ENCODE measurements at places on chromosomes 16 and 17.

GRCh38 chr17:62739645-62740388 is 68.3 kb downstream of the MARCHF10 start:
- DNase-seq, result no peak

DNA sequence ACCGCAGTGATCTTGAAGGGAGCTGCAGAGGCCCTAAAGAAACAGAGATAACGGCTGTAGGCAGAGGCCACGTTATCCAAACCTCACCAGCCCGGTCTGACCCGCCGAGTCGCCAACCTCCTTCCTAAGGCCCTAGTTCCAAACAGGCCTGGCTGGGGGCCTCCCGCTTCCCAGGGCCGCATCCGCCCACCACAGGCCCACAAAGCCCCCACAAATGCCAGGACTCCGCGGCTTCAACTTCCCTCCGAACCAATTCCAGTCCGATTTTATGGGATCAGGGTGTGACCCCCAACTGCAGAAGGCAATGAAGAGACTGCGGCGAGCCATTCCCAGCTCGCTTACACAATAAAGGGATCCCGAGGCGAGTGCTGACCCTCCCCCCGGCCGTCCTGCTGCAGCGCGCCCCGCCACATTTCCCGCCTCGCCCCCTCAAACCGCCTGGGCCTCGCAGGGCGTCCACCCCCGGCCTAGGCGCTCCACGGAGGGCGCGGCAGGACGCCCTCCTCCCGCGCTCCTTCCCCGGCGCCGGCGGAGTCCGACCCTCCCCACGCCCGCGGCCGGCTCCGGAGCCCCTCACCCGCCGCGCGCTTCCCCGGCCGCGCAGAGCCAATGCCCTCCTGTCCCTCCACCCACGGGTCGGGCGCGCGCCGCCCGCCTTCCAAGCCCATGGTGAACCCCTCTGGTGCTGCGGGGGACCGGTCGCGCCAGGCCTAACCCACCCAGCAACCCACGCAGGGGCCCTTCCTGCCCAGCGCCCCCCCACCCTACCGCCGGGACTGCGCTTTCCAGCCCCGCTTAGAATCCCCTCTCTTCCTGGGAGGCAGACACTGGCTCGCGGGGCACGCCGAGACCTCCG is 926 bp downstream of the MYH10 start:
- no peak for DNase-seq

- no peak for DNase-seq
Observed at GRCh38 chr17:17849845-17850373, 13.1 kb upstream of the SREBF1 start.

- peak; percentile 88 for DNase-seq
Observed at GRCh38 chr17:81365601-81366585, 29.4 kb upstream of the BAHCC1 start.

DNA sequence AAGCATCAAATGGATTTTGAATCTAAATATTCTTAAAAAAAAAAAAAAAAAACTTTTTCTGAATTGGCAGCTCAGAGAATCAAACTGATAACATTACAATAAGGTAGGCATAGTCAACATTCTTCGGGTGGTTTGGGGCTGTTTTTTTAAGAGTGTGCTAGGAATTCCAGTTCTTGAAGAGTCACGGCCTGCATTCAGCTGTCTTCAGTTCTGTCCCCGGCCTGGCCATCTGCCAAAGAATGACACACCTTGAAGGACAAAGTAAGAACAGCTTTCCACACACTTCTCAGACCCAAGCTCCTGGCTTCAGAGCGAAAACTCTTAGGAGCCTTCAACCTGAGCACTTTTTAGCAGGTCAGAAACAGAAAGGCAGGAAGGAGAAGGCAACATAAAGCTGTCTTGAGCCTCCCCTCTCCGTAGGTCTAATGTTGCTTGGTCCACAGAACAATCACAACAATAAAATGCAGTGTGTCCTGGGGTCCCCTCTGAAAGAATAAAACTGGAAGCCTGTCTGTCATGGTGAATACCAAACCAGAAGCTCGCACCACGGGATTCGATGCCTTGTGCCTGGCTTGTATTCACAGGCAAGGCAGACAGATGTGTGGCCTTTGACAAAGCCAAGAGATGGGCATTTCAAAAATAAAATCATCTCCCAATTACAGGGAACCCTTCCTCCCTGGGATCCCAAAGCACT is 524.4 kb upstream of the ZFHX3 start:
- no peak for DNase-seq

GRCh38 chr17:78890498-78890897 is 12.5 kb downstream of the CEP295NL start:
- DNase-seq, result no peak

DNA sequence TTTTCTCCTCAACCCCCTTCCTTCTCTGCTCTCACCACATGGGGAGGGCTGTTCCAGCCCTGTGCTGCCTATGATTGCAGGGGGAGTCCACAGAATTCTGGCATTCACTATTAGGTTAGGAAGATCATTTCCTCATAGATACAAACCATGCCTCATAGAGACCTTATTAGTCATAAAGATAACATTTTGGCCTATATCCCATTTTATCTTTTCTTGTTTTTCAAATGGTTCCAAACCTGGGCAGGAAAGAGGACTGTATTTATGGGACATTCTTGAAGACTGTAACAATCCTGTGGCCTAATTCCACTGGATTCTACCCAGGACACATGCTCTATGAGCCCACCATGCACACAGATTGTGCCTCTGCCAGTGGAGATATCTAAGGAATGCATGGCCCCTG is 51.7 kb downstream of the ASIC2 start:
- no peak for DNase-seq

DNA sequence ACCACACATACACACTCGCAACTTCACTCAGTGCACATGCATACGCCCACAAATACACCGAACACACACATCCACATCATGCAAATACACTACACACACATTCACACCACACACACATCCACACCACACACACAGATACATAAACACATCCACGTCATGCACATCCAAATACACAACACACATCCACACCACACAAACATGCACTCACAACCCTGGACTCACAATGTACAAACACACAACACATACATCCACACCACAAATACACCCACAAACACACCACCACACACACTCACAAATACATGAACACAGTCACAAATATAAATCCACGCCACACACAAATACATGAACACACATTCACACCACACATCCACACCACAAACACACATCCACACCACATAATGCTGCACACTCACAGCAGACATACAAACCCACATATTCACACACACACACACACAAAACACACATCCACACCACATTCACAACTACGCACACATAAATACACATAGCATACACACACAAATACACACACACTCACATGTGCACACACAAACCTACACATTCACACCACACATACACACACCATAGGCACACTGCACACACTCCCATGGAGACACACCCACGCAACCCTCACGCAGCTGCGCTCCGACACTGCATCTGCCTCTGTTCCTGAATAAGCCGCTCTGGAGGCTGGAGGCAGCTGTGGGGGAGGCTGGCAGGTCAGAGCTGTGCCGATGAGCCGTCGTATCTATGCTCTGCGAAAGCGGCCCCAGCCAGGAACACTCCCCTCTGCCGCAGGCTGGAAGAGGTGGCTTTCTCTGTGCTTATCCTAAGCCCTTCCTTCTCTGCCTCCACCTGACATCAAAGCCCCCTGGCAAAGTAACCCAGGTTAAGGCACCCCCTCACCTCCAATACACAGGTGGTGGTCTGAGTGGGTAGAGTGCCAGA is 141.8 kb downstream of the GRIN2A start:
- DNase-seq, result no peak

GRCh38 chr16:87028481-87029320 is 288.5 kb downstream of the C16orf95 start:
- no peak for DNase-seq

- DNase-seq, result peak; percentile 45
Observed at GRCh38 chr17:81711814-81712467, at the start of gene SLC25A10. TSS of gene SLC25A10 (plus strand) at chr17:81712284. CDS start at chr17:81712427, 143 bp downstream.

- DNase-seq, result no peak
Observed at GRCh38 chr16:75394941-75395340, 38.4 kb downstream of the CFDP1 start.

GRCh38 chr16:56353054-56353921 is 72.1 kb downstream of the AMFR start:
- DNase-seq, result no peak

DNA sequence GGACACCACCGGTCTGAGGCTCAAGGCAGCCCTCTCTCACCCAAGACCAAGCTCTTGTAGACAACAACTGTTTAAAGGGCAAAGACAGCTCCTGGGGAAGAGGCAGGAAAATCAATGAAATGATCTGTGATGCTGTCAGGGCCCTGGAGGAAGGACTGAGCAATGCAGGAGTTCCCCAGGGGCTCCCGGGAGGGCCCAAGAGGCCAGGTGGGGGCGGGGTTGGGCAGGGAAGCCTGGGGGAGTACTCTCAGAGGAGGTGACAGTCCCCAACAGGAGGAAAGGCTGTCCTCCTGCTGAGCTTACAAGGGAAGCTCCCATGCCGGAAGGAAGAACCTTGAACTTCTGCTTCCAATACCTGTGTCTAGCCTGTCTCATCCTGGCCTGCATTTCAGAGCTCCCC is 8.3 kb upstream of the NOS2 start:
- no peak for DNase-seq

DNA sequence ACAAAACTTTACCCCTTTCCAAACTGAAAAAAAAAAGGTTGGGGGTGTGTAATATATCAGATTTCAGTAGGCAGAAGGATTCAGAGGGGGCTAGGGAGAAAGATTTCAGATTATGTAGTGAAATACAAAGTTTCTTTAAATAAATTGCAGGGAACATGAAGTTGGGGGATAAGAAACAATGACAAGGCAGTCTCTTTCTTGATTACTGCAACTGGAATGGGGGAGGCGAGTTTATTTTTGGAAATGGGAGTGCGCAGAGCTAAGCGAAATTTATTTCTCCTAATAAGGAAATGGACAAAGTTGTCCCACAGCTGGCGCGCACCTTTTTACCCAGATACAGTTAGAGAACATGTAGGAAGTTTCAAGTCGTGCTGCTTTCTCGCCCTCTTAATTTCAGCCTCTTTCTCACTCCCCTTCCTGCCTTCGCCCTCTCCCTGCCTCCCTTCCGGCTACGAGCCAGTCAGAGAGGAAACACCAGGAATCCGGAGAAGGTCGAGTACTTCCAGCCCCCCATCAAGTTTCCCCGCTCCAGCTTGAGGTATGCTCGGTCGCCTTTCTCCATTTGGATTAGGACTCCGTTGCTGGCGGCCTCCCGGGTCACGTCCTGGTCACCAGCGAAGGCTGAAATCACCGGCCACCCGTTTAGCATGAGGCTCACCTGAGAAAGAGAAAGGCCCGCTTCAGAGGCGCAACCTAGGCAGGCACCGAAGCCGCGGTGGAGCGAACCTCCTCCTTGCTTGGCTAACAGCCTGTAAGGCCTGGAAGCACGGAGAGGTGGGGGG is 2.5 kb downstream of the CBLN1 start:
- DNase-seq, result no peak

- no peak for DNase-seq
Observed at GRCh38 chr17:82690786-82691489, 7.6 kb downstream of the RAB40B start.

DNA sequence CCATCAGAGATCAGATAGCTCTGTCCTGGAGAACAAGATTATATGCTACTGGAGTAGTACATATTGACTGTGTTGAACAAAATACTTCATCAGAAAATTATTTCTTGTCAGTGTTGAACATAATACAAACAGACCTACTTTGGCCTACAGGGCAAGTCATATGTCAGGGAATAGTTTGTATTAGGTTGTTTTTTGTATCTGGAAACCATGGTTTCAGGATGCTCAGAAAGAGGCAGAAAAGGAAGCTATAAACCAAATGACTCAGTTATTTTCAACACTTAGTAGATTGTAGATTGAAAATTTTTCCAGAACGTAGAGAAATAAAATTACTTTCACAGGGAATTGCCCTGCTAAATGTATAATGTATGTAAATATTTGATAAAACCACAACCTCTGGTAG is 198.4 kb downstream of the CYB561 start:
- DNase-seq, result no peak

- DNase-seq, result no peak
Observed at GRCh38 chr16:83619381-83620150, 188.2 kb upstream of the HSBP1 start.

- DNase-seq, result no peak
Observed at GRCh38 chr16:49259330-49259729, 22.3 kb downstream of the CBLN1 start.

GRCh38 chr16:30740364-30741251 is 7.6 kb upstream of the PHKG2 start:
- peak; percentile 68 for DNase-seq

DNA sequence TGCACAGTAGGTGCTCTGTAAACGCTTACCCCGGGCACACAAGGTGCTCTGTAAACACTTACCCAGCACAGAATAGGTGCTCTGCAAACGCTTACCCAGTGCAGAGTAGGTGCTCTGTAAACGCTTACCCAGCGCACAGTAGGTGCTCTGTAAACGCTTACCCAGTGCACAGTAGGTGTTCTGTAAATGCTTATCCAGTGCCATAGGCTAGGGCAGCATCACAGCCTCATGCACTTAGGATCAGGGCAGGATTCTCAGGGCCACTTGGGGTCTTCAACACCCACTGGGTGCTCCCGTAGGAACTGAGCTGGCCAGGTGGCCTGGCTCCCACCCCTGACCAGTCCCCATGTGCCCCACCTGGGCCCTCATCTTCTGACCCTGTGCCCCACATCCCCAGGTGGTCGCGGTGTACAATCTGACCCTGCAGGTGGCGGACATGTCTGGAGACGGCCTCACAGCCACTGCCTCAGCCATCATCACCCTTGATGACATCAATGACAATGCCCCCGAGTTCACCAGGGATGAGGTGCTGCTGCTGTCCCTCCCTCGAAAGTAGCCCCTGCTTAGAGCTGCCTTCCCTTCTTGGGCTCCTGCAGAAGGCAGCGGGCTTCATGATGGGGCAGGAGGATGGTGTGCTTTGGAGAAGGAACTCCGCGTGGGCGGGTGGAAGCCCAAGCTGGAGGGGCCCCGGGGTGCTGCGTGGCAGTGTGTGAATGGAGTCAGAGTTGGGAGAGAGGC is 13.1 kb downstream of the SLC22A31 start:
- no peak for DNase-seq

- no peak for DNase-seq
Observed at GRCh38 chr16:54891346-54891745, 39.3 kb upstream of the IRX5 start.

DNA sequence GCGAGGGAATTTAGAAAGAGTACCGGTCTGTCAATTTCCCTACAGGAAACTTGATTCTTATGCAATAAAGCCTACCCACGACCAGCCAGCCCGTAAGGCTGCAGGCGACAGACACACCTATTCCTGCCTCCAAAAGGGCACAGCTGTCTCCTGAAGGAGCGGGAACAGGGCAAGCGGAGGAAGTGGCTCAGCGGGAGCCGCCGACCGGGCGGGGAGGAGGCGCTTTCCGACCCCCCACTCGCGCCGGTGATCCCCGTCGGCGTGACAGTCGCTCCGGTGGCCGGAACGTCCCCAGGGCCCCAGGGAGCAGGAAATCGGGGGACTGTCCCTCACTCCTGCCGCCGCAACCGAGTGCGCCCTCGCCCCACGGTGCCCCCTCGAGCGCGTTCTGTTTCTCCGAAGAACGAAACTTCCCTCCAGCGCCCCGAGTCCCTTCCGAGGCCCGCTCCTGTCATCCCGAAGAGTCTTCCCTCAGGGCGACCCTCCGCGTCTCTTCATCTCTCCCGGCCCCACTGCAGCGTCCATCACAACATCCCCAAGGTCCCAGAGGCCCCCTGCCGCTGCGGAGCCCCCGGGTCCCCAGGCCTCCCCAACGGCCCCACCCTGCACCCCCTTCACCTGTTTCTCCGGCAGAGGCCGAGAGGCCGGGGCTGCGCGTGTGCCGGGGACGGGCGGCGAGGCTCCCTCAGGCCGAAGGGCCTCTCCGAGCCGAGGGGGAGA is 421 bp downstream of the STAT3 start:
- DNase-seq, result no peak

GRCh38 chr17:68277807-68278206 is 13.1 kb downstream of the SLC16A6 start:
- DNase-seq, result no peak

All from kidney epithelial cell (primary cell).